Activated CD4-positive, alpha-beta T cell treated with anti-CD3 and anti-CD28 coated beads, Interleukin-2, amount 50 U/mL, for 16 hours (primary cell): ENCODE measurements at places on chromosomes 13 and 19.

DNA sequence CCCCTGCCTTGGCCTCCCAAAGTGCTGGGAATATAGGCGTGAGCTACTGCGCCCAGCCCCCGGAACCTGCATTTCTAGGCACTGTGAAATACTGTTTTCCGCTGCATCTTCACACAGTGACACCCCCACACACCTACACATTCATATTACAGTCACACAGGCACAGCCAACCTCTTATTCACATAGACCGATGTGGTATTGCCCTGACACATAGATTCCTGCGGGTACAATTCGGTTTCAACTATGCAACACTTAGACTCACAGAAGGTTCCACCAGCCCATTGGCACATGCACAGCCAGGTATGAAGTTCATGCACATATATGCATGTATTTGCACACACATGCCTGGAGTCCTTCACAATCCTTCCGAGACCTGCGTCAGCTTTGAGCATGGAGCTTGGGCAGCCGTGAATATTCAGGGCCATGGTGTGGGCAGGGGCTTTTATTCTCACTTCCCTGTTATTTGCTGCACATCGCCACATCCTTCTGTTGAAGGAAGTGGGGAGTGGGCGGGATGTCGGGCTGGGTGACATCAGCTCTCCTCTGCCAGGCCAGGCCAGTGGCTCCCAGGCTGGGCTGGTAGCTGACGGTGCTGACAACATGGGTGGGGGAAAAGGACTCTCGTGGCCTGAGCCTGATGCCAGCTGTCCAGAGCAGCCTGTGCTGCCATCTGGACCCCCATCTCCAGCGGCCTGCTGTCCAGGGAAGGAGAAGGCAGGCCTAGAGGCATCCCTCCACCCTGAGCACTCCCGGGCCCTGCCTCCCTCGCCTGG is 5.4 kb upstream of the CDC37 start:
- DNase-seq = peak; percentile 83

- no peak for DNase-seq
Measured at GRCh38 chr19:19095691-19096090, 31.9 kb downstream of the SLC25A42 start.

GRCh38 chr13:28047757-28048388 is 52.5 kb downstream of the FLT3 start:
- DNase-seq = peak; percentile 50

DNA sequence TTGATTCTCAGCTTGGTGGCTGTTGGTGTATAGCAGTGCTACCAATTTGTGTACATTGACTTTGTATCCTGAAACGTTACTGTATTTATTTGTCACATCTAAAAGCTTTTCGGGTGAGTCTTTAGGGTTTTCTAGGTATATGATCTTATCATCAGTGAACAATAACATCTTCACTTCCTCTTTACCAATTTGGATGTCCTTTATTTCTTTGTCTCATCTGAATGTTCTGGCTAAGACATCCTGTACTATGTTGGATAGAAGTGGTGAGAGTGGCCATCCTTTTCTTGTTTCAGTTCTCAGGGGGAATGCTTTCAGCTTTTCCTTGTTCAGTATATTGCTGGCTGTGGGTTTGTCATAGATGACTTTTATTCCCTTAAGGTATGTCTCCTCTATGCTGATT is 6.0 kb upstream of the ZNF738 start:
- DNase-seq = no peak

- no peak for DNase-seq
Measured at GRCh38 chr19:7483720-7484201, 5.1 kb downstream of the PEX11G start.

GRCh38 chr19:33558151-33558550 is 36.6 kb upstream of the PEPD start:
- no peak for DNase-seq

DNA sequence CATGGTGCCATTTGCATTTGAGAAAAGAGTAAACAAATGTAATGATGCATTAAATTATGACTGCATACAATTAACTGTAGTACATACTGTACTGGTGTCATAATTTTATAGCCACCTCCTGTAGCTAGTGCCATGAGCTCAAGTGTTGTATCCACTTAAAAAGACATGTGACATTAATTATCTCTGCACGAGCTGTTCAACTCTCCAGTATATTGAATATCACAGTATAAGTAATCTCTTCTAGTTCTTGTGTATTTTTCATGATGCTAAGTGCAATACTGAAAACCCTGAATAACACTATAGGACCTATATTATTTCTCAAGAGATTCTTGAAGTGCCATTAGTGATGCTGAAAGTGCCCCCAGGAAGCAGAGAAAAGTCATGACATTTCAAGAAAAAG is 387.3 kb downstream of the PCDH17 start:
- DNase-seq = no peak

- DNase-seq = no peak
Measured at GRCh38 chr19:40321566-40322270, 26.5 kb downstream of the C19orf47 start.

DNA sequence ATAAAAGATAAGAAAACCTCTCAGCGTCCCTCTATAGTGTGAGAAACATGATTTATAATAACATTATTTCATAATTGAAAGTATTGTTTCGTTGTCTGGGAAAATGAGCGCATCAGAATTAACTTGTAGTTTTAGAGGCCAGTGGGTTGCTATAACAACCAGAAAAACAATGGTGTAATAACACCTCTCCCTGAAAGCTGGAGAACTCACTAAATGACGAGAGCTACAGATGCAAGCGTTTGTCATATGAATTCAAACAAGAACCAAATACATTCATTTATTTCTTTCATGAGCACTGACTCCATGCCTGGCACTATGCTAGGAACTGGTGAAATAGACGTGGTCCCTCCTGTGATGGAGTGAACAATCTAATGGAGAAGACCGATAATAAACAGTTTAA is 16.3 kb downstream of the KBTBD7 start:
- peak; percentile 74 for DNase-seq

DNA sequence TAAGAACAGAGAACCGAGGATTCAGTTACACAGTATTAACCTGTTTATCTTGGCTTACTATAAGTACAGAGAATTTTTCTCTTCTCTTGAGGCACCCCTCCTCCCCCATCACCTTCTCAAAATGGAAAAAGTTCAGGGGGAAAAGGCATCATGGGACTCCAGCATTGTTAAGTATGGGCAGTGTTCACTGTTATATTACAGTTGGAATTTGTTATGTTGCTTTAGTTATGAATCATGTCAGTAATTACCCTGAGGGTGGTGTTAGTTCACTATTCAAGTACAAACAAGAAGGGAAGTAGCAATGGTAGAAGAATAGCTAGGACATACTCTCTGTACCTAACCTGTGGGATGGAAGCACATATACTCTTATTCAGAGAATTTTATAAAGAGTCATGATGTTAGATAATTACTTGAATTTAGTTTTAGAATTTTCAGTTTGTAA is 12.0 kb downstream of the LPAR6 start:
- DNase-seq = peak; percentile 54

- DNase-seq = no peak
Measured at GRCh38 chr13:30832377-30832776, 73.7 kb upstream of the MEDAG start.

DNA sequence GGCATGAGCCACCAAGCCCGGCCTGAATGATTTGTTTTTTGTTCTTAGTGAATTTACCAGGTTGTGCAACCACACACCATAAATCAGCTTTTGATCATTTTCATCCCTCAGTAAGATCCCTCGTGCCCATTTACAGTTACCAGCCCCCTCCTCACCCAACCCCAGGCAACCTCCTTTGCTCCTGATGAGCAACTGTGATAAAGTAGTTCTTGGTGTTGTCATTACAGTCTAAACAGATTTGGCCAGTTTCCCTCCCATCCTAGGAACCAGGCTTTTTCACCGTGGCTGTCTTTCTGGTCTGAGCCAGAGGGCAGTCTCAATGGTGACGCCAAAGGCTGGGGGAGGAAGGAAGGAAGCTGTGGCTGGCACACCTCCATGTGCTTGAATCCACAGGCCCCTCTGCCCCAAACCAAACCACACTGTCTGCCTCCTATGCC is 61.2 kb upstream of the WDFY2 start:
- peak; percentile 63 for DNase-seq

DNA sequence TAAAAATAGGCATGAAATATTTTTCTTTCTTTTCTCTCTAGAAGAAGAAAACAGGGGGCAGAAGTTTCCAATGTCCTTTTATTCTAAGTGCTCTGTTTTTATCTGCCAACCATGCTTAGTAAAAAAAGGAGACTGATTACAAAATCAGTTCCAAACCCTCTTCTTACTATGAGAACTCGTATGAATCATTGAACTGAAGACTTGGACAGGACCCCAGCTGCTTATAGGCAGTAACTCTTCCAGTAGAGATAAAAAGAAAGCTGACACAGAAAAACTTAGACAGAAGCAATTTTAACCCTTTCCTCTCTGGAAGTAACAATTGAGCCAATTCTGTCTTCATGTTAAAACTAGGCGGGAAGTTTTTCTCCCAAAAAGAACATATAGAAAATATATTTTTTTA is 24.5 kb upstream of the FREM2 start:
- no peak for DNase-seq

DNA sequence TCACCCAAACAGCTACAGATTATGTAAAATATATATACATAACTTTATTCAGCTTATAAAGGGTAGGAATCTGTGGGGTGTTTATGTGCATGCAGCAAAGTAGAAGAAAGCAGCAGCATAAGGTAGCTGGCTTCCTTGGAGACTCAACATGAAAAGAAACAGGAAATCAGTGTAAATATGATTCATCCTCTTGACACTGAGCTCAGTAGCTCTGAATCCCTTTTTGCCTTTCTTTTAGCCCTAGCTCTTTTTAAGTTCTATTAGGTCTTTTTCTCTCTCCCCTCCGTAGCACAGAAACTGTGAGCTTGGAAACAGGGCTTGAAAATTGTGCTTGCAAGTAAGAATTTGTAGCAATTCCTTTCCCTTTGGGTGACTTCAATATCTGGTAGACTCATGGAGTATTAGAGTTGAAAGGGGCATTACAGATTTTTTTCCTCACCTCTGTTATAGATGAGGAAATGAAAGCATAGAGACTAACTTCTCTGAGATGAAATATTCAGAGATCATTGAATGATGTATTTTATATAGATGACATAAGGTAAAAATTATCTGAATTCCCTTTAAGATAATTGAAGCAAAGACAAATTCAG is 314.4 kb downstream of the PCDH9 start:
- DNase-seq = no peak

GRCh38 chr13:48621056-48621455 is 32.7 kb upstream of the CYSLTR2 start:
- no peak for DNase-seq

DNA sequence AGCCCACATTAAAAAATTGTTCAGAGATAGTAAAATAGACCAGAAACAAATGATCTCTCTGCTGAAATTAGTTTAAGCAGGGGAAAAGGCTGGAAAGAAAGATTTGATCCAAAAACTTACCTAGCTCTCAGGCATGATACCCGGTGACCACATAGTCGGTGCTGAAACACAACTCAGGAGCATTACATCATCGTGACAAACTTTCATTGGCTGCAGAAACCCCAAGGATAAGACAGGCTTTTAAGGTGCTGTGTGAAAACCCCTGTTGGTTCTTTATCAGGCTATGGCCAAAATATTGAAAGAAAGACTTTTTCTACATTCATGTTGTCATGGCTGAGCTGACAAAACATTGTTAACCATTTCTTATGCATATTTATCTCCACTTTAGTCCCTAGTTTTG is 171.7 kb upstream of the KLF12 start:
- no peak for DNase-seq

GRCh38 chr19:41903193-41903953 is 20.4 kb downstream of the ARHGEF1 start:
- no peak for DNase-seq

DNA sequence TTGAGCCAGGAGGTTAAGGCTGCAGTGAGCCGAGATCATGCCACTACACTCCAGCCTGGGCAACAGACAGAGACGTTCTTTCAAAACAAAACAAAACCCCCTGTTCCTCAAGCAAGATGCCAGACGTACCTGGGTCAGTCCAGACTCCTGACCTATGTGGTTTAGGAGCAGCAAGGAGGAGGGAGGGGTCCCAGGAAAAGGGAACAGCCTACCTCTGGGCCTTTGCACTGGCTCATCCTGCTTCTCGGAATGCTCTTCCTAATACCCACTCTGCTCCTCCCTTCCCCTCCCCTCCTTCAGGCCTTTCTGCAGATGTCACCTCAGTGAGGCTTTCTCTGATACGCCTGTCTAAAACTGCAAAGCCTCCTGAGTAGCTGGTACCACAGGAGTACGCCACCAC is 9.5 kb downstream of the RINL start:
- no peak for DNase-seq

DNA sequence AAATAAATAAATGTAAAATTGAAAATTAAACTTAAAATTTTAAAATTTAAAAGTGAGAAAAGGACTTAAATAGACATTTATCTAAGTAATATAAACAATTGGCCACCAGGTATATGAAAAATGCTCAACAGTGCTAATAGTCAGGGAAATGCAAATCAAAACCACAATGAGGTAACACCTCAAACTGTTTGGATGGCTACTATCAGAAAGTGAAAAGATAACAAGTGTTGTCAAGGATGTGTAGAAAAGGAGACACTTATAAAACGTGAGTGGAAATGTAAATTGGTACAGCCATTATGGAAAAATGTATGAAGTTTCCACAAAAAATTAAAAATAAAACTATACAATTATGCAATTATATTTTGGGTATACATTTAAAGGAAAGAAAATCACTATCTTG is 752.2 kb downstream of the EFNB2 start:
- DNase-seq = no peak

DNA sequence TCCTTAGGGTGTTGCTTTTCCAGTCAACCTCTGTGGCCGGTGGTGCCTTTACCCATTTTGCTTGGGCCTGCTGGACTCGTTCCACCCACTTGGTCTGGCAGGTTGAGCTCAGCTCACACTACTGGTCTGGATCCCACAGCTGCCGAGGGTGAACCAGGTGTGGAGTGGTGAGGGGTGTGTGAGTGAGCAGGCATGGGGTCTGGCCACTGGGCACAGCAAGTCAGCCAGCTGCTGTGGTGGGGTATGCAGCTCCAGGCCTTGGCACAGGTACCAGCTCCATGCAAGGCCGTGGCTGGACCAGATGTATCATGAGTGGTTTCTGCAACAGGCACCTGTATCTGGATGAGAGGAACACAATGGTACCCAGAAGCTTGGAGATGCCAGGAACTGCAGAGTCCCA is 277.6 kb upstream of the KLHL1 start:
- DNase-seq = no peak

GRCh38 chr19:55451965-55452748 is 9.1 kb upstream of the SHISA7 start:
- DNase-seq = no peak

DNA sequence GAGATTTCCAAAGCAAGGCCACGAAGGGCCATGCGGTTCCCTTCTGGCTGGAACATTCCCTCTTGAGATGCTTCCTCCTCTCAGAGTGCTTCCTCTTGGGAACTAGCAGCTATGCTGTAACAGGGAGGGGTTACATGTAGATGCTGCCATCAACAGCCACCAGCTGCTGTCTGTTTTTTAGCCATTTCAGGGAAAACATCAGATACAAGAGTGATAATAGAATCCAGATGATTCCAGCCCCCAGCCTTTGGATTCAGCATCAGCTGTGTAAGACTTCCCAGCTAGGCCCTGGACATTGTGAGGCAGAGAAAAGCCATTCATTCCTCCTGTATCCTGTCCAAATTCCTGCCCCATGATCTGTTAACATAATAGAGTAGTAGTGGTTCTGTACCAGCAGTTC is 8.2 kb upstream of the ZNF177 start:
- no peak for DNase-seq

- no peak for DNase-seq
Measured at GRCh38 chr19:38149661-38150061, 74.4 kb downstream of the DPF1 start.

- peak; percentile 14 for DNase-seq
Measured at GRCh38 chr13:78241278-78241919, 322.8 kb upstream of the EDNRB start.

GRCh38 chr13:26406791-26407190 is 150.7 kb upstream of the WASF3 start:
- no peak for DNase-seq
